ENCODE measurements at places on chromosomes 5 and 9. TPM values are rescaled to one million over a fixed set of nuclear protein-coding genes. Genes with fewer than 3 reads are reported as not detected.
A peak's percentile ranks its signal among the peaks of the same experiment; 100 is the strongest.

GRCh38 chr5:141560151-141560550 lies 58.6 kb downstream of the DIAPH1 start:
- peaks cover 7% of the 10 kb centered on the region for H3K4me1 ChIP-seq
- DNase-seq: no peak
- H3K36me3 ChIP-seq: no peaks in the 10 kb centered on the region
- H3K27ac ChIP-seq: peak overlapping the region; percentile 95
- H3K27me3 ChIP-seq: no peaks in the 10 kb centered on the region

DNA sequence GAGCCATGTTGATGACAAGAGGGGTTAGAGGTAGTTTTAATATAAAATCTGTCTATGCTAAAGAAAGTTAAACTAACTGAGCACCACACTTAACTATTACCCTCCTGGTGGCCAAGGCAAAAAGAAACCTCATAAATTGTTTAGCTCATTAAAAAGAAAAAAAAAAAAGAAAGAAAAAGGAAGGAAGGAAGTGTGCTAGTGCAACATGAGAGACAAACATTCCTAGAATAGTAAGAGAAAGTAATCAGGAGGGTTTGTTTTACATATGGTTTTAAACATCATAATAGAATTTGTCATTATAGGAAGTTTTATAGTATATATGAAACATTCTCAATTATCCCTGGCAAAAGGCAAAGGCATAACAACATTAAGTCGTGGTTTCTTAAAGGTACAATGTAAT lies 152.3 kb downstream of the SNX18 start:
- no peaks in the 10 kb centered on the region for H3K27me3 ChIP-seq
- H3K27ac ChIP-seq: peak overlapping the region; percentile 98
- peaks cover 25% of the 10 kb centered on the region for H3K4me1 ChIP-seq
- no peak overlapping the region for H3K4me3 ChIP-seq
- no peaks in the 10 kb centered on the region for H3K36me3 ChIP-seq

GRCh38 chr9:76137931-76138330 lies 247.5 kb downstream of the PCSK5 start:
- peak; percentile 48 for DNase-seq
- H3K4me3 ChIP-seq: no peak overlapping the region
- H3K27me3 ChIP-seq: no peaks in the 10 kb centered on the region
- H3K4me1 ChIP-seq: peaks cover 6% of the 10 kb centered on the region

SH3TC2 gene
- 3.3 TPM for polyA plus RNA-seq
